ENCODE measurements at places on chromosomes 16 and 17.

- DNase-seq = no peak
Observed at GRCh38 chr17:48113201-48113676, 5.7 kb downstream of the SNX11 start.

DNA sequence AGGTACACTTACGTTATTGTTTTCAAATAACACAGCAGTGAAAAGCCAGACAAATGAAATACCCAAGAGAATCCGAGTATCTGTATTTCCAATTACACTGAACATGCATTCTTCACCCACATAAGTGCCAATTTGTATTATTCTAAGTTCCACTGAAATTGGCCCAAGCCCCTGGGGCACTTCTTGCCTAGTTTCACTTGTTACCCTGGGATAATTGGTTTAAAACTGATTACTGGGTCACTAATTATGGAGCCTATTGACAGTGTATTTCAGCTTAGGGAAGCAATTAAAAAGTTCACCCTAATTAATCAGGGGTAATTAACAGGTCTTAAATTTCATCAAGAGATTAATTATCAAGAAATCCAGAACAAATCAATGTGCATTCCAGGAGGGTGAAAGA is 60.5 kb upstream of the HS3ST2 start:
- DNase-seq = no peak

- DNase-seq = no peak
Observed at GRCh38 chr16:21276090-21276489, 2.0 kb downstream of the CRYM start.

DNA sequence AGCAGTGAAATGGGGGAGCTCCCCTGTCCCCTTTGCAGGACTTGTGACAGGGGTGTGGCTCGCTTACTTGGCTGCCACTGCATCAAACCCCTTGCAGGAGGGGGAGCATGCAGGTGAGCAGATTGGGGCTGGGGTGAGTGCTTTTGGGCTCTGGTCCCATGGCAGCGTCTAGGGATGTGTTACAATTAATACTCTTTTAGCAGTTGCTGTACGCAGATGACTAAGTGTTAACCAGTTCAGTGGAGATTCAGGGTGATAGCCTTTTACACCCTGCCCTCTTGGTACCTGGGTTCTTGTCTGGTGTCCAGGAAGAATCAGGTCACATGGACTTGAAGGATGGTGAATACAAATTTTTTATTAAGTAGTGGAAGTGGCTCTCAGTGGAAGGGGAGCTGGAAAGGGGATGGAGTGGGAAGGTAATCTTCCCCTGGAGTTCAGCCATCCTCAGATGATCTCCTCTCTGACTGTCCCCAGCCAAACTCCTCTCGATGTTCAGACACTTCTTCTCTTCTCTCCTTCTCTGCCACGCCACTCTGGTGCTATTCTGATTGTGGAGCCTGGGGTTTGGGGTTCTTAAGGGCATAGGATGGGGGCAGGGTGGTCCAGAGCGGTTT is 100.1 kb downstream of the MARF1 start:
- DNase-seq = no peak

DNA sequence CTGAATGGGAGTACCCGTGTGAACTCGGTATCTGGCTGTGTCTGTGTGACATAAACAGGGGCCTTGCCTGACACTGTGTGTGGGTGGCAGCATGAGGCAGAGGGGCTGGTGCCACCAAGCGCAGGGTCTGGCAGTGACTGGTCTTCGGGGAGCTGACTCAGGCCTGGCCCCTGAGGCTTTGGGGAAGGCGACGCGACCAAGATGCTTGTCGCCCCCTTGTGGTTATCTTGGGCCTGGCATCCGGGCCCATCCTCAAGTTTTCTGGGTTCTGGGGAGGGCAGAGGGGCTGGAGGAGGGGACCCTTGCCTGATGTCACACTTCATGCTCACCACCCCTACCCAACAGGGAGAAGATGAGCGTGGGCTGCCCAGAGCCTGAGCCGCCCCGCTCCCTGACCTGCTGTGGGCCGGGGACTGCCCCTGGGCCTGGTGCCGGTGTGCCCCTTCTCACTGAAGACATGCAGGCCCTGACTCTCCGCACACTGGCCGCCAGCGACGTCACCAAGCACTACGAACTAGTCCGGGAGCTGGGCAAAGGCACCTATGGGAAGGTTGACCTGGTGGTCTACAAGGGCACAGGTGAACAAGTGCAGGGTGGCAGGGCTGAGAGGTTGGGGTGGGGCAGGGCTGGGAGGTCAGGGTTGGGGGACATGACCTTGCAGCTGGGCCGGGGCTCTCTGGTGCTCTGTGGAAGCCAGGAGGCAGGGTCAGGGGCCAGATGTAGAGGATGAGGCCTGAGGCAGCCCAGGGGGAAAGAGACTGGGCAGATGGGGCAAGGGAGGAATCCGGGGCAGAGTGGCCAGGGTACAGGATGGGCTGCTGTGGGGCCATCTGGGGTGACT is 24.9 kb downstream of the SBK1 start:
- DNase-seq = no peak

DNA sequence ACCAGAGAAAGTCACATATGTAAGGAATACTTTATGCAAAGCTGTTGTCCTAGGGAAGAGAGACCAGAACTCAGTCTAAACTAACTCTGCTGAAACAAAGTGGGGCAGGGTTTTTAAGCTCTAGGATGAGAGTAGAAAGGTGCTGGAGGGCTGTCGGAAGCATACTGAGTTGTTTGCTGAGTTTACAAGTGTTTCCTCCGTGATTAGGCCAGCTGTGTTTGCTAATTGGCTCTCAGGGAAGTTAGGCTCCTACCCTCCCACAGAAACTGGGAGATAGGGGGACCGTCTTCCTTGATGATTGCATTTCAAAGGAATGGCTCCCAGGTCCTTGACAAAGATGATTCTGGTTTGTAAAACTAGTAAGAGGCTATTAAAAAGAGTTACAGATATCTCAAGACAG is 24.4 kb upstream of the CRYM start:
- DNase-seq = no peak

GRCh38 chr16:19393226-19394111 is 24.2 kb upstream of the TMC5 start:
- no peak for DNase-seq

DNA sequence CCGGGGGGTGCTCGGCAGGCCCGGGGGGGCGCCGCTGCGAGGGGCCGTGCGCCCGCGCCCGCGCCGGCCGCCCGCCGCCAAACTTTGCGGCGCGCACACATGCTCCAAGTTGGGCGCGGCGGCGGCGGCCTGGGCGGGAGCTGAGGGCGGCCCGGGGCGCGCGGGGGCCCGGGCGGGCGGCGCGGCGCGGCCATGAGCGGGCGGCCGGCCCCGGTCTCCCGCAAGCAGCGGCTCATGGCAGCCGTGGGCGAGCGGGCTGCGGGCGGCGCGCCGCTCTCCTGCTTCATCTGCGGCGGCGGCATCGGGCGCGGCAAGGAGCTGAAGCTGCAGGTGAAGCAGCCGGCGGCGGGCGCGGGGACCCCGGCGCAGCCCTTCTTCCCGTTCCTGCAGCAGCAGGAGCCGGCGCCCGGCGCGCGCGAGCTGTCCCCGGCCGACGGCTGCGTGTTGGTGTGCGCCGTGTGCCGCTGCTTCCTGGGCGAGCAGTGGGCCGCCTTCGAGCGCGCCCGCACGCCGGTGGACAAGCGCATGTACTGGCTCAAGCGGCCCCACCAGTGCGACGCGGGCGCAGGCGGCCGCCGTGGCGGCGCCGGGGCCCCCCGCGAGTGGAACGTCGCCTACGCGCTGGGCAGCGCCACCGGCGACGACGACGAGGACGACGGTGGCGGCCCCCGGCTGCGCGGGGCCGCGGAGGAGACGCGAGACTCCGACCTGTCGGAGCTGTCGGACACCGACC is 57.2 kb upstream of the CIBAR2 start:
- DNase-seq = no peak

GRCh38 chr17:31559584-31560501 is 168.4 kb downstream of the RAB11FIP4 start:
- no peak for DNase-seq

GRCh38 chr16:88886845-88887521 is 20.5 kb upstream of the PABPN1L start:
- no peak for DNase-seq

- no peak for DNase-seq
Observed at GRCh38 chr17:14856176-14856575, 408.9 kb downstream of the PMP22 start.

DNA sequence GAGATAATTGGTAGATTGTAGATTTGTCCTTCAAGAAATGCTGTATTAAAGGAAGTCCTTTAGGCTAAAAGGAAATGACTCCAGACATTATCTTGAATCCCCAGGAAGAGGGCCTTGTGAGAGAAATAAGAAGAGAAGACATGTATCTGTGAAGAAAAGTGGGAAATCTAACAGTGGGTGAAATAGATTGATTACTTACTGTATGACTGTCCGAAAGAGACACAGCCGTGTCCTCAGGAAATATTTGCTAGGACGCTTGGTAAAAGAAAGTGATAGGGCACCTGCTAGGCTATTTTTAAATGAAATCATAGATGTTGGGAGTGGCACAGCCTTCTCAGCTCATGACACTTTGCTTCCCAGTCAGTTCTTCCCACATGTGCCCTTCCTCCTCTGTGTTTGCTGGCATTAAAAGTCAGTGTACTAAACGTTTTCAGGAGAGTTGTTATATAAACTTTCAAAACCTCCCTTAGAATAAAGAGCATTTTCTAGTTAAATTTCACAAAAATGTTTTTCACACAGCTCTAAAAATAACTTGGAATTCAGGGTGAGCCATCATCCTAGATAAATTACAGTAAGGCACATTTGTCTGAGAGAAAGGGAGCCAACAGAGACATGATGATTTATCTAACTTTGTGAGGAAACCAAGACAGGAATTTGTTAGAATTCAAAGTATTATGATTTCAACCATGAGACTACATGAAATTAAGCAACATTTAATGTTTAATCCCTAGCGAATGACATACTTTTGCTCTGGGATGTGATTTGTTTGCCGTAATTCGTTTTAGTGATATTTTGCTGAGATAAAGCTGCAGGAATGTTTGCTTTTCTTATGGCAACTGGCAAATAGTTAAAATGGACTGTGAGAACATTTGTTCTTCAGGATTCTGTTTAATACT is 35.0 kb downstream of the DHRS7B start:
- peak; percentile 94 for DNase-seq

Data from AG04449 (cell line).